ENCODE measurements at places on chromosomes 4 and X. TPM values are rescaled to one million over a fixed set of nuclear protein-coding genes. Genes with fewer than 3 reads are reported as not detected.

The SHISA3 gene
- total RNA-seq, result not detected

DNA sequence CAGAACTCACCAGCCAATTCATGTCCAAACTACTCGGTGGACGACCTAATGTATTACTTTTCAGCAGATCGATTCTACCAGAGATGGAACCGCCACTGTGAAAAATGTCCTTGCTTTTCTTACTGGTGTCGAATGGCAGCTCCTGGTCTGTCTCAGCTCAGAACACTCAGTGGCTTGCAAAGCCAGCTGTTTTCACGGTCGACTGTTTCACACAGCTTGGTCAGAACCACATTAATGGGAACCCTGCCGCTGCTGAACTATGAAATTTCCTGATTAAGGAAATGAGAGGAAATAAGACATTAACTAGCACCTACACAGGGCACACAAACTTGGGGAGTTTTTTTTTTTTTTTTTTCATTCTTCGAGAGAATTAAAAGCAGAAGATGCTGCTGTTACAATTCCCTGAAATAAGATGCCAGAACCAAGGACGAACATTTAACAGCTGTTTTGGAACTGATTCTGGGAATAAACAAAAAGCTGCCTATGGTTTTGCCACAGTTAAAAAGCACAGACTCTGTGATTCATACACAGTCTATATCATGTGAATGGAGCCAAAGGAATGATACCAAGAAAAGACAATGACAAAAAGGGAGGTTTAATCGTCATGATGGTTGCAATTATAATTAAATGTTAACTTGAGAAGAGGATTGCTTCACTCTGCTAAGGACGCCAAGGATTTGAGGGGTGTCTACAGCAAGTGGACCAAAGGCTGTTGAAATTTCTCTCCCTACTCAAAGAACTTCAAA is 31.3 kb downstream of the SUPT20HL2 start:
- DNase-seq, result no peak

The TASL gene
- not detected for total RNA-seq

DNA sequence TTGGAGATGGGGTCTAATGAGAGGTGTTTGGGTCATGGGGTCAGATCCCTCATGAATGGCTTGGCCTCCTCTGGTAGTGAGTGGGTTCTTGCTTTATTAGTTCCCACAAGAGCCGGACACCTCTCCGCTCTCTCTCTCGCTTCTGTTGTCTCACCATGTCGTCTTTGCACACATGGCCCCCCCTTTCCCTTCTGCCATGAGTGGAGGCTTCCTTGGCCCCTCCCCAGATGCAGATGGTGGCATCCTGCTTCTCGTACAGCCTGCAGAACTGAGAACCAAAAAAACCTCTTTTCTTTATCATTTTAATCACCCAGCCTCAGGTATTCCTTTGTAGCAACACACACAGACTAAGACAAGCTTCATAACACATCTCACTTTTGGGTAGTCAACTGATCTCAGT is 49.6 kb upstream of the SPRY1 start:
- no peak for DNase-seq

The GUCY1A1 gene
- total RNA-seq, result not detected

The FGFBP2 gene
- total RNA-seq, result not detected

The PDLIM3 gene
- 0.22 TPM for total RNA-seq

DNA sequence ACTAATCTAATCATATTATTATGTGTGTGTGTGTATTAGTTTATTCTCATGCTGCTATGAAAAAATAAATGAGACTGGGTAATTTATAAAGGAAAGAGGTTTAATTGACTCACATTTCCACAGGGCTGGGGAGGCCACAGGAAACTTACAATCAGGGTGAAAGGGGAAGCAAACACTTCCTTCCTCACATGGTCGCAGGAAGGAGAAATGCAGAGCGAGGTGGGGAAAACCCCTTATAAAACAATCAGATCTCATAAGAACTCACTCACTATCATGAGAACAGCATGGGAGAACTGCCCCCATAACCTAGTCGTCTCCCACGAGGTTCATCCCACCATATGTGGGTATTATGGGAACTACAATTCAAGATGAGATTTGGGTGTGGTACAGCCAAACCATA is 190.9 kb upstream of the TAPT1 start:
- no peak for DNase-seq

All from MCF 10A (cell line).